CD4-positive, CD25-positive, alpha-beta regulatory T cell (primary cell): ENCODE measurements at places on chromosomes 11 and 22.

DNA sequence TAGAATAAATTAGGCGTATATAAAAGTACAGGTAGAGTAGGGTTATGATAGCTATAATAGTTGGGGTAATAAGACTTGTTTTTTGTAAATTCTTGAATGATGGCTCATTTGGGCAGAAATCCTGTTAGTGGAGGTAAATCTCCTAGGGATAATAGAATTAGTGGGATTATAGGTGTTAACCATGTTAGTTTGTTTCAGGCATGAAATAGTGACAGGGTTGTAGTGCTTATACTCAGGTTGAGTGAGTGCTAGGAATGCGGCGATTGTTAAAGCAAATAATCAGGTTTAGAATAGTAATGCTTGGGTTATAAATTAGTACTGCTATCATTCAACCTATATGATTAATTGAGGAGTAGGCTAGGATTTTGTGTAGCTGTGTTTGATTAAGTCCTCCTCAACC, 297.1 kb downstream of the DYNC2H1 start:
- DNase-seq = no peak

DNA sequence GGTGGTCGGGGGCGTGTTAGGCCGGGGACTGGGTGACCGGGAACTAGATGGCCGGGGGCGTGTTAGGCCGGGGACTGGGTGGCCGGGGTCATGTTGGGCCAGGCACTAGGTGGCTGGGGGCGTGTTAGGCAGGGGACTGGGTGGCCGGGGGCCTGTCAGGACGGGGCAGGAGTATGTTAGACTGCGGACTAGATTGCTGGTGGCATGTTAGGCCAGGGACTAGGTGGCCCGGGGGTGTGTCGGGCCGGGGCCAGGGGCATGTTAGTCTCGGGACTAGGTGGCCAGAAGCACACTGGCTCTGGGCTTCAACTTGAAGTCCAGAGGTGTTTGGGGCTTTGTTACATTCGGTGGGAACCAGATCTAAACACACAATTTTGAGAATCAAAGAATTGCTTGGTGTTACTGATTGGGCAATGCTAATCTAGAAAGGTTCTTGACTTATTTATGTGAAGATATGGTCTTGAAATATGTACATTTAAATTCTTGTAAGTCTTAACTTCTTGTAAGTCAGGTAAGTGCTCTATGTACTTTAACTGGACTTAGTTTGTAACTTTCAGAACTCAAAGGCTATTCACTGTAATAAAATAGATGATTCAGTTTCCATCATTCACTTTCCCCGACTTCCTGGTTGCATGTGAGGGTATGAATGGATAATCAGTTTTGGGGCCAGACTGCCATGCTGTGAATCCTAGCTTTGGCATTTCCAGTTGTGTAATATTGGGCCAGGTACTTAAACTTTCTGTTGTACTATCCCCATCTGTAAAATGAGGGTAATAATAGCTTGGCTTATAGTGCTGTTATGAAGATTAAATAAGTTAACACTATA, 1.1 kb downstream of the EXT2 start:
- DNase-seq = no peak

- no peak for DNase-seq
Observed at GRCh38 chr11:8282631-8283030, 19.0 kb upstream of the LMO1 start.

GRCh38 chr11:105466582-105467228, 143.2 kb upstream of the GRIA4 start:
- no peak for DNase-seq

- no peak for DNase-seq
Observed at GRCh38 chr22:48556222-48556621, 1271.5 kb downstream of the BRD1 start.

DNA sequence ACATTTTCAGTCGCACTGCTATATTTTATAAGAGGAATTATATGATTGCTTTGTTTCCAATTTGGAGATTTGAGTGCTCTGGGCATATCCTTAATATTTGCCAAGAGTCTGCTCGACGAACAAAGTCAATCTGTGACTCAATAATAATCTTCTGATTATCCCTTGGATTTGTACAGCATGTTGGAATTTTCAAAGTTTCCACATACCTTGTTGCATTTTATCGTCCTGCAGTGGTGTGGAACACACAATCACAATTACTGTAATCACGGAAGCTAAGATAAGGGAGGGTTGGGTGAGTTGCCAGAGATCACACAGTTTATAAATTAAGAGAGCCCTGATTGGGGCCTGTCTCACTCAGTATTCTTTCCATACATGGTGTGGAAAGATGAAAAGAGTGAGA, 189.3 kb downstream of the GUCY1A2 start:
- no peak for DNase-seq

- DNase-seq = no peak
Observed at GRCh38 chr11:121567995-121568394, 115.2 kb upstream of the SORL1-AS1 start.

DNA sequence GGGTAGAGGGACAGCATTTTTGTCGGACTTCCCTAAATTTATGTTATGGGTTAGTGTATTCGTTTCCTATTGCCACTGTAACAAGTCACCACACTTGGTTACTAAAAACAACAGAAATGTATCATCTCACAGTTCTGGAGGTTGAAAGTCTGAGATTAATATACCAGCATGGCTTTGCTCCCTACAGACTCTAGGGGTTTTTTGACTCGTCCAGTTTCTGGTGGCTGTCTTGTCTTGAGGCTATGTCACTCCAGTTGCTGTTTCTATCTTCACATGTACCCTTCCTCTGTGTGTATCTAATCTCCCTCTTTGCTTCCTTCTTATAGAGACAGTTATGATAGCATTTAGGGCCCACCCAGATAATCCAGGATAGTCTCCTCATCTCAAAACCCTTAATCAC, 9.1 kb upstream of the CCDC179 start:
- DNase-seq = no peak

DNA sequence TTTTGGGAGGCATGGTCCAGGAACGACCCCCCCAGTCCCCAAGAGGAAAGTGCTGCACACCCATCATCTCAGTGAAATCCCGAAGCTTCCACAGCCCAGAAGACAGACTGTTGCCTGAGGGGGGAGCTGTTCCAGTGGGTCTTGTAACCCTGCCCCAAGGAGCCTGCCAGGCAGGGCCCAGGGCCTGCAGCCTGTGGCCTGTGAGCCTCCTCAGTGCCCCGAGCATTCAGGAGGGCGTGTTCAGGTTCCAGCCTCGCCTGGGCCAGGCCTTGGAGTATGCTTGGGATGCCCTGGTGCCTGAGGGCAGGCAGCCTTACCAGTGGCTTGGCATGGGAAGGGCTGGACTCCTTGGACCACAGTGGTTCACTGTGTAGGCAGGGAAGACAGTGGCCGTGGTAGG, 18.0 kb upstream of the CABP2 start:
- DNase-seq = no peak

DNA sequence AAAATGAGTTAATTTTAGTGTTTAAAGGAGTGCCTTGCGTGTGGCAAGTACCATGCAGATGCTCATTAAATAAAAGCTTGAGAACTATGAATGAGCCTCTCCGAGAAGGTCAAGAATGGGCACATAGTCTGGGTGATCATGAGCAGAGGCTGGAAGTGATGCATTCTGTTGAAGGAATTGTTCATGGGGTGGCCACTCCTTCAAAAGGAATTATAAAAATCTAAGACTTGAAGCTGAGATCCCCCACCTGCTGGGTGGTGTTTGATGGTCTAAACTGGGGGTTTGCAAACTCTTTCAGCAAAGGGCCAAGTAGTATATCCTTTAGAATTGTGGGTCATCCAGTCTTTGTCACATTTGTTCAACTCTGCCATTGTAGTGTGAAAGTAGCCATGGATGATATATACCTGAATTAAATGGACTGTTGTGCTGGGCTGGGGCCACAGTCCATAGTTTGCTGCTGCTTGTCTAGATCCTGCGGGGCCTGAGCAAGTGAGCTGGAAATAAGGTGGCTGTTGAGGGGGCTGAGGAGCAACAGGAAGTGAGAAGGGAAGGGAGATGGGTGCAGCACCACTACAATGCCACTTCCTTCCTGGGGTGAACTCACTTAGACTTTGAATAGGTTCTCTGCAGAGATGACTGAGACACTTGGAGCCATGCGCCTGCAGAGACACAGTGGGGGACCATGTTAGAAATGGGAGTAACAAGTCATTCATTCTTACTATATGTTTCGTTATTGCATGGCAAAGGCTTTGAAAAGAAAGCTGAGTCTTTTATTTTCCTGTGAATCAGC, 179.0 kb downstream of the SNX19 start:
- DNase-seq = no peak

DNA sequence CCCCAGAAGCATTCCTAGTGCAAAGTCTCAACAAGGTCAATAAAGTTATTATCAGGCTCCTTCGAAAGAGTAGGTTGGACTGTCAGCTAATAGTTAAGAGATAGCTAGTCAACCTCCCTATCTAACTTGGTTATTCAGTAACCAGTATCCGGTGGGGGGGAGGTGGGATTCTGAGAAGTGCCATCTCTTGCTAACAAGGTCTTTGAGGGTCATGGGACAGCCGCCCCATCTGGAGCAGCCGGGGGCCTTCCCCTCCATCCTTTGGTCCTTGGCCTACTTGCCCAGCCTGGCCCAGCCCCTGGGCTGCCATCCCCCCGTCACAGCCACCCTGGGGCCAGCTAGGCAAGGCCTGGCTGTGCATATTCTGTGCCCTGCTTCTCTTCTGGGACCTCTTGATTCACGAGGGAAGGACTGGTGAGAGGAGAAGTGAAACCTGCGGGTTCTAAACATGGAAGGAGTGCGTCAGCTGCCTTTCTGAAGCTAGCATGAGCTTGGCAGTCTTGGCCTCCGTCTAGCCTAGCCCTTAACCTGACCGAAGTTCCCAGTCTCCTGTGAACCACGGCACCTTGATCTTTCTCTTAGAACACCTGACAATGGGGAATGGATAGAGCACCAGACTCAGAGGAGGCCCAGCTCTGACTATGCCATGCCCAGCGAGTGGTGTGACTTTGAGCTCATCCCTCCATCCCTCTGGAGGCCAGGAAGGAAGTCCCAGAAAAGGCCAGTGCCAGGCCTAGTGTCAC, 9.3 kb downstream of the SLC37A2 start:
- DNase-seq = no peak

DNA sequence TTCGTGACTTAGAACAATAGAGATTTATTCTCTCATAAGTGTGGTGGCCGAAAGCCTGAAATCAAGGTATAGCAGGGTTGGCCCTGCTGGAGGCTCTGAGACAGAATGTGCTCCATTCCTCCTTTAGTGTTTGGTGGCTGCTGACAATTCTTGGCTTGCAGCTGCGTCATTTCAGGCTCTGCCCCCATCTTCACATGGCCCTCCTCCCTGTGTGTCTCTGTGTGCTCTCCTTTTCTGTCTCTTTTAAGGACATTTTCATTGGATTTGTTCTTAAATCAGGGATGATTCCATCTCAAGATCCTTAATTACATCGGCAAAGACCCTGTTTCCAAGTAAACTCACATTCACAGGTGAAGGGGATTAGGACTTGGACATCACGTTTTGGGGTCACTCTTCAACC, 10.2 kb upstream of the APOL6 start:
- no peak for DNase-seq

DNA sequence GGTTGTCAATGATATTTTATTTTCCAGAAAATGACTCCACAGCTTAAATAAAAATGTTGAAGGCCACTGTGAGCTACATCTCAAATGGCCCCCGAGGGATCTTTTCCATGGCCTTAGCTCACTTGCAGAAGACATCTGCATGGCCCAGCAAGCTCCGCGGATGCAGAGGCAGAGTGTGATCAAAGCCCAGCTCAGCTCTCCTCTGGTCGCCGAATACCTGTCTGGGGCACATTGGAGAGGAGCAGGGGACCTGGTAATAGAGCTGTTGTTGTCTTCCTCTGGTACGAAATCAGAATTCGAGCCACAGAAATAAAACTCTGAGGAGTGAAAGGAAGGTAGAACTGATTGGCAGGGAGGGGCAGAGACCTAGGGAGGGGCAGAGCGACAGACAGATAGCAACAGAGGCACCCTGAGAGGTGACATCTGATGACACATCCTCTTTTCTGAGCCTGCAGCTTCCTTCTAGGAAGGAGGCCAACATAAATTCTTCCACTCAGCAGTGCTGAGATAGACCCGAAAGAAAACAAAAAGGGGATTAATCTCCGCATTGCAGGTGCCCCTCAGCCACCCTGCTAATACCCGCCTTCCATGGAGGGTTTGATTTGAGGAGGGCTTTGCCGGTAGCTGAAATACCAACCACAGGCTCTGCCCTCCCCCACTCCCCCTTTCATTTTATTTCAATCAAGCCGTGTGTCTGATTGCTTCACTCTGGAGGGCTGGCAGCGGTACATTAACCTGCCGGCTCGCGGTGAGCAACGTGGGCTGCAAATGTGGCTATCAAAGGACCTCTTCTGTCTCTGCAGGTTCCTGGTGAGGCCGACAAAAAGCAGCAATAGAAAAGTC, 759.4 kb downstream of the OPCML start:
- no peak for DNase-seq

DNA sequence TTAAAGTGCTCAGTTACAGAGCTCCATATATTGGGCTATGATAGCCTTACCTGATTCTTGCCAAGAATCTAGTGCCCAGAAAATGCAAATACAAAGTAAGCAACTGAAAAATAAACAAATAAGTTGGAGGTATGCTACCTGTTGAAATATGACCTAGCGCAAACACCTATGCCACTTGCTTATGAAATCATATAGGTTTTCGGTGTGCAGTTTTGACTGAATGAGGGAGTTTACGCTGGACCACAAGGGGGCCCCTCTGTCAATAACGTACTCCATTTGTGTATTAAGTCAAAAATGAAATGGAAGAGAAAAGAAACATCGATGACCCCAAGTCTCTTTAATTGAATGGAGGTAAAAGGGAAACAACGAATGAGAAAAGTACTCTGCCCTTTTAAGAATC, 84.9 kb upstream of the TRIM77 start:
- DNase-seq = no peak

- DNase-seq = no peak
Observed at GRCh38 chr11:110035357-110035756, 57.8 kb upstream of the ZC3H12C start.

DNA sequence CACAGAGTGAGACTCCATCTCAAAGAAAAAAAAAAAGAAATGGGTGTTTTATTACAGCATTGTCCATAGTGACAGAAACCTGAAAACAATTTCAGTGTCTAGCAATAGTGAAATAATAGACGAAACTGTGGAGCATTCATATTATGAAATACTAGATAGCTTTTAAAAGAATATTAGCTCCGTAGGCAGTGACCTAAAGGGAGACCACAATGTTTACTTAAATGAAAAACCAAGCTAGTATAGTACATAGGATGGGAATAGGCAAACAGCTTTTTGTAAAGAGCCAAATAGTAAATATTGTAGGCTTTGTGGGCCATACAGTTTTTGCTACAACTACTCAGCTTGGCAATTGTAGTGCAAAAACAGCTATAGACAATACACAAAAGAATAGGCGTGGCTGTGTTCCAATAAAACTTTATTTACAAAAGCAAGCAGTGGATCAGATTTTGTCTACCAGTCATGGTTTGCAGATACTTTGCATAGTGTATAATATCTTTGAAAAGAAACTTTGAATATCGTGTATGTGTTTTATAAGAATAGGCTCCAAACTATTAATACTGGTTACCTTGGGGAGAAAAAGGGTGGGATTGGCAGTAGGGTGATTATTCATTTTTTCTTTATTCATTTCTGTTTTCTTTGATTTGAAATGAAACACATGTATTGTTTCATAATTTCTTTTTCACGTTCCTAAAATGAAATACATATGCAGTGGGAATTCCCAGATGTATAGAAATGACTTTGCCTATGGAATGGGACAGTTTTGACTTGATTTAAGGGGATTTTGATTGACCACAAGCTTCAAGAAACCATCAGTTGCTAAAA, 50.7 kb downstream of the PRR5L start:
- no peak for DNase-seq
